ENCODE measurements at places on chromosomes 11 and 22.

DNA sequence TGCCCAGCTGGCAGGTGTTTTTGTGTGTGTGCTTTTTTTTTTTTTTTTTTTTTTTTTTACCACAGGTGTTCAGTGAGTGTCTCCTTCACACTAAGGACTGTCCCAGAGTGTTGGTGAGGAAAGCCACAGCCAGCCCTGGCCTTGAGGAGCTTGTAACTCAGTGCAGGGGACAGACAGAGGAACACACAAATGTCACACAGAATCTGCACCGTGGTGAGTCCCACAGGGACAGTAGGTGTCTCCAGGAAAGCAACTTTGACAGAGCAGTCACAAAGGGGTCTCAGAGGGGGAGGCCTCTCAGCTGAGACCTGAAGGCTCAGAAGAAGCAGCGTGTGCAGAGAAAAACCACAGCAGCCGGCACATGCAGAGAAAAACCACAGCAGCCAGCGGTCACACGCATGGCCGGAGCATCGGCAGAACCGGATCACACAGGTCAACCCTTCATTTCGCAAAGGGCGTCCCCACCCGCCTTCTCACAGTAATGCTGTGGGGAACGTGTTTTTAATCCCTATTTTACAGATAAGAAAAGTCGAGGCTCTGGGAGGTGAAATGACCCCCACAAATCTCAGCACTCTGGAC, 101.7 kb upstream of the PRR5 start:
- DNase-seq, result no peak

DNA sequence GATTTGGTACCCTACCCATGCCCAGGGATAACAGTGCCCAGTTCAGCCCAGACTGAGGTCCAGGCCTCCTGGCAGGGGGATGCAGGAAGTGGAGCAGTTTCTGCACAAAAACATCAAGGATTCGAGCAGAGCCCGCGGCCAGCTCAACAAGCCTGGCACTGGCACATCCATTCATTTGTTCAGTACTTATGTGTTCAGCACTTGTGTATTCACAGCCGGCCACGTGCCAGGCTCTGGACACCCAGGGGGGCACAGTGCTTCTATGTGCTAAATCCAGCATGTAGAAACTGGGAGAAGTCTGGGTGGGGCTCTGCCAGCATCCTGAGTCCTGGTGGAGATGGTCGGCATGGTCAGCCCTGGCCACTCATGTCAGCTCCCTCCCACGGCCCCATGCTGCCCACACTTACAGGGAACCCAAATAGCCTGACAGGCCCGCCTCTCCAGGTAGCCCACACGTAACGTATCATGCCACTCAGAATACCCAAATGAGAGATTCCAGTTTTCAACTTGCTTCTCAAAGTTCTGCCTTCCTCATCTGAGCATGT, 28.5 kb downstream of the LINC01488 start:
- DNase-seq, result no peak

GRCh38 chr11:16031210-16031609, 325.1 kb downstream of the SOX6 start:
- DNase-seq, result no peak

DNA sequence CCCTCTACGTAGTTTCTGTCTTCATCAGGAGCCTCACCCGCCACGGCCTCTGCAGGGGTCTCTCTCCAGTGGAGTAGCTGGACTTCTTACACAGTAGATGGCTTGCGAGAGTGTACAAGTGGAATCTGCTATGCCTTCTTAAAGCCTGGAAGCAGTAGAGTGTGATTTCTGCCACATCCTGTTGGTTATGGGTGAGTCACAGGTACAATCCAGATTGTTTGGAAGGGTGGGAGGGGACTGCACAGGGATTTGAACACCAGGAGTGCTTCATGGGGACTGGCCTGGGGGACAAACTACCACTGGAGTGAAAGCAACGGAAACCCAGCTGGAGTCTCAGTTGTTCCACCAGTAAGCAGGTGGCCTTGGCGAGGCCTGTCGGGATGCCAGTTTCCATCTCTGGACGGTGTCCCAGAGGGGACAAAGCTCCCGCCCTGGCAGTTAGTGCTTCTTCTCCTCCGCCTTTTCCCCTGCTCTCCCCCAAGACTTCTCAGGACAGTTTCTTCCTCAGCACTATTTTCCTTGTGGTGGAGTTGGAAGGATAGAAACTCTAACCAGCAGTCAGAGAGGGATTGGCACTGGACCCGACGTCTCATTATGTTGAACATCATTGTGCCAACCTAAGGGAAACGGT, 85.0 kb upstream of the RCN1 start:
- no peak for DNase-seq

GRCh38 chr11:58844361-58845005, at the start of gene GLYATL2:
Gene GLYATL2 (minus strand): TSS chr11:58844704. CDS start chr11:58839612, 5,092 bp downstream.
- no peak for DNase-seq

DNA sequence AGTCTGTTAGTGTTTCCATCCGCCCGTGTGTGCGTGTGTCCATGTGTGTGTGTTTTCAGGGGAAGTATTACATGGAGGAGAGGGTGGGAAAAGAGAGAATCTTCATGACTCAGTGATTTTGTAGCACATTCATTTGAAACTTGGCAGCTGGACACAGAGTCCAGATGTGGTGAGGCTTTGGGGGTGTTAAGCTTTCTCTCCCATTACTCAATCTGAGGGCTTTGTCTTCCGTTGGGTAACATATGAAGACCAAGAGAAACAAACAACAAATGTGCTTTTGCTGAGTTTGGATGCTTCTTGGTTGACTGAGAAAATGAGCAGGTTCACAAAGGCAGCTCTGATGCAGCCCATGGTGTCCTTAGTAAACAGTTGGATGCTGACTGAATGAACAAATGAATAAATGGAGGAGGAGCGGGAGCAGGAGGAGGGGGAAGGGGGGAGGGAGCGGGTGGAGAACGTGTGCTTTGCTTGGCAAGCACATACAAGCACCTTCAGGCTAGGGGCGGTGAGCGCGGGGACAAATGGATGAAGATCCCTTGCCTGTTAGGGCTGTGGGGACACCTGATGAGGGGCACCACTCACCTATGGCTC, 104.3 kb downstream of the ST3GAL4 start:
- no peak for DNase-seq

- DNase-seq, result no peak
These were observed 3.3 kb downstream of the FXYD6 start for GRCh38 chr11:117872975-117873827.

DNA sequence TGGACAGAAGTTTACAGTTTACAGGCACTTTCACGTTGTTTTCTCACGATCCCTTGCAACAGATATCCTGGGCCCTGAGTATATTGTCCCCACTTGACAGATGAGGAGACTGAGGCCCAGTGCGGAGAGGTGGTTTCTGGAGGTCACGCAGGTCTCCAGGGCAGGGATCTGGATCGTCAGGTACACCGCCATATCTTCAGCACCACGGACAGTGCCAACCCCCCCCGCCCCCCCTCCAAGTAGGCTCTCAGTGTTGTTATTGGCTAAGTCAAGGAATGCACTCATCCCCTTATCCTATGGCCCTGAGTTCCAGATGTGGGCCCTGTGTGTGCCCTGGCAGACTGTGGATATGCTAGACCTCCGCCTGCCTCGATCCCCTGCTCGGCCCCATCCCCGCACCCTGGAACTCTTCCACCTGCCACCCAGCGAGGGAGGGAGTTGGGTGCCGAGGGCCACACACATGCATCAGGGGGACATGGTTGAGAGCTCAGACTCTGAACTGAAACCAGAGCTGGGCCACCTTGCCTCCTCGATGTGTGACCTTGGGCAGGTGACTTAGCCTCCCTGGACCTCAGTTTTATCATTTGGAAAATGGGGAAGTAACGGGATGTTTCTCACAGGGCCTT, 37.5 kb downstream of the MPPED1 start:
- no peak for DNase-seq

DNA sequence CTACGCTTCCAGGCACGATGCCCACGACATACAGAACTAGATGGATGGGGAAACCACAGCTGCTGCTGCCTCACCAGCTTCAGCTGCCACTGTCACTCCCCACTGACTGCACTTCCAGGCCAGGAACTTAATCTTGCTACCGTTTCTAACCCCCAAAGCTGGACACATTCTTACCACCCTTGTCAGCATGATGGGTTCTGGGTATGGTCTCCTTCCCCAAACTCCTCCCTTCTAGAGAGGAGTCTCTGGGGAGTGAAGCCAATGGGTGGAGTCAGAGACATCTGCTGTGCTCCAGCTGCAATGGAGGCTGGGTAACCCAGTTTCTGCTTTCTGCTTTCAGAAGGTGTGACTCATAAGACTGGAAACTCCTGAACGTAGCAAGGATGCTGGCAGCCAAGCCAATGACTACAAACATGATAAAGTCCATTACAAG, 87.0 kb upstream of the THY1 start:
- DNase-seq, result peak; percentile 35

- DNase-seq, result no peak
These were observed 1120.5 kb upstream of the RAG2 start for GRCh38 chr11:37718431-37718999.

DNA sequence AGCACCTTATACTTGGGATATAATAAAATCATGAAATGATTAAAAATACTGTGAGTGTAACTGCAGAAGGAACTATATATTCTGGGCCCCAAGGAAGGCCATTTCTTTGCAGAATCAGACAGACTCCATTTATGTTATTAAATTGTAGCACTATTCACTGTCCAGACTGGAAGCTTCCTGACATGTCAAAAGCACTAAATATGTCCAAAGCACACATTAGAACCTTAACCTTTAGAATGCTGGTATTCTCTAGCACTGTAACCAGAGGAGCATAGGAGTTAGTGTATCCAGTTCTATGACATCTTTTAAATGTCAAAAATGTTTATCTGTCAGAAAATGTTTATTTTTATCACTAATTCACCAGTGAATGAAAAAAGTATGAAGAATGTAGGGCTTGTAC, 246.9 kb downstream of the CADM1 start:
- DNase-seq, result no peak

- no peak for DNase-seq
These were observed 90.6 kb downstream of the DSCAML1 start for GRCh38 chr11:117706322-117706814.

DNA sequence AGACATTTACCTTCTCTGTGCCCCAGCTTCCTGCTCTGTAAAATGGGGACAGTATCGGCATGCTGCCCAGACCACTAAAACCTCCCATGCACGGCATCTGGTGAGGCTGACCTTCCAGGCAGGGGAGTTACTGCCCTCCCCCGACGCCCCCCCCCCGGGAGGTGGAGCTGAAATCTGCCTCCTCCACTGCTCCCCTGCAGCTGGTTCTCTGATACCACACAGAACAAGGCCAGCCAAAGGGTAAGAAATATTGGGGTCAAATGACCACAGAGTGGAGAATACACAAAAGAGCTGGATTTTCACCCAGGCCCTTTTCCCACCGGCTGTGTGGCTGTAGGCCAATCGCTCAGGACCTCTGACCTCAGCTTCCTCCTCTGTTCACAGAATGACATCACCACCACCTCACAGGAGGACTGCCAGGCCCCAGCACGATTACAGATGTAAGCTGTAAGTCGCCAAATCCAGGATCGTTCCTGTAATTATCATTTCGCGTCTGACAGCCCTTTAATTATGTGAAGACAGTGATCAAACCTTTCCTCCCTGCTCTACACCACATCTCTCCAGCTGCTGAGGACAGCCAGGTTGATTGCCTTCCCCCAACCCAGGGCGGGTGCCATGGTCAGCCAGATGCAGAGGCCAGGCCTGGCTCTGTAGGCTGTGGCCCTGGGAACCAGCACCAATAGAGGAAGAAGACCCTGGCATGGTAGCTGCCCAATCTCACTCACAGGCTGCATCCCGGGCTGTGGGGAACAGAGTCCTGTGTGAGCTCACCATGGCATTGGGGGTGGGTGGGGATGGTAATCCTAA, 35.7 kb upstream of the KLHL35 start:
- no peak for DNase-seq

All from CD4-positive, alpha-beta T cell treated with Interleukin-1 beta for 1 hour (primary cell).